ENCODE measurements at places on chromosomes 6 and 20. TPM values are rescaled to one million over a fixed set of nuclear protein-coding genes. Genes with fewer than 3 reads are reported as not detected.

Gene OTOR
- total RNA-seq, result not detected

Gene THBS2
- 1,449 TPM for total RNA-seq

Gene ZNF341
- total RNA-seq, result 1.6 TPM

Gene CST7
- not detected for total RNA-seq

Gene DNAJC5
- total RNA-seq, result 83.4 TPM

Gene JPH2
- total RNA-seq, result 10.4 TPM

Gene TRIM39
- 9.5 TPM for total RNA-seq

Gene PPP1R10
- total RNA-seq, result 17.5 TPM

Gene CALHM4
- not detected for total RNA-seq

Gene CD93
- 0.69 TPM for total RNA-seq

Gene ARFGEF3
- total RNA-seq, result 1.1 TPM

Gene VIP
- total RNA-seq, result not detected

Gene SLC13A3
- total RNA-seq, result 1.5 TPM

Gene PNLDC1
- total RNA-seq, result not detected

Gene MC3R
- total RNA-seq, result not detected

Gene GPR63
- total RNA-seq, result 0.59 TPM

Gene CYP24A1
- not detected for total RNA-seq

Gene MYLK4
- 0.30 TPM for total RNA-seq

Gene ZC3H12D
- 0.30 TPM for total RNA-seq

Gene LINC00237
- not detected for total RNA-seq

Gene PRPF6
- total RNA-seq, result 58.2 TPM

Gene MEP1A
- not detected for total RNA-seq

Gene OPRM1
- not detected for total RNA-seq

Gene OR2H2
- total RNA-seq, result not detected

Gene MATN4
- total RNA-seq, result not detected

Gene MYO6
- 28.7 TPM for total RNA-seq

Measured in smooth muscle cell of the umbilical artery (primary cell).